ENCODE measurements at places on chromosomes 6 and 20.

GRCh38 chr6:167688123-167688522, 138.6 kb upstream of the AFDN start:
- DNase-seq = no peak

- DNase-seq = no peak
Measured at GRCh38 chr20:51497542-51498467, 44.7 kb downstream of the NFATC2 start.

- DNase-seq = no peak
Measured at GRCh38 chr6:159203304-159204005, 34.3 kb downstream of the FNDC1 start.

DNA sequence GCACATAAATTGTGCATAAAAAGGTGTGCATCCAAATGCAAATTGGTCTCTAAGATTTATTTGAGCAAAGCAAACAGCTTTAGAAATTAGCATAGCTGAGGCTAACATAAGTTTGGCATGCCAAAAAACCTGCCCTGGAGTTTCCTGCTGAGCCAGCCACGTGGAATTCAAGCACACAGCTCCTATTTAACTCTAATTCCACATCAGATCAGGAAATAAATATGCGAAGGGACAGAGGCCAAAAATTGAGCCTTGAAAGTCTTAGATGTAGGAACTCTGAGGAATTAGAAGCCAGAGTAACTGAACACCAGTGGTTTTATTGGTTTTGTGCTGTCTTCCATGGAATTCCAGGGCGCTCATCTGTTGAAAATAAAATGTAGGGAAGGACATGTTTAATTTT, 19.6 kb downstream of the SOBP start:
- no peak for DNase-seq

DNA sequence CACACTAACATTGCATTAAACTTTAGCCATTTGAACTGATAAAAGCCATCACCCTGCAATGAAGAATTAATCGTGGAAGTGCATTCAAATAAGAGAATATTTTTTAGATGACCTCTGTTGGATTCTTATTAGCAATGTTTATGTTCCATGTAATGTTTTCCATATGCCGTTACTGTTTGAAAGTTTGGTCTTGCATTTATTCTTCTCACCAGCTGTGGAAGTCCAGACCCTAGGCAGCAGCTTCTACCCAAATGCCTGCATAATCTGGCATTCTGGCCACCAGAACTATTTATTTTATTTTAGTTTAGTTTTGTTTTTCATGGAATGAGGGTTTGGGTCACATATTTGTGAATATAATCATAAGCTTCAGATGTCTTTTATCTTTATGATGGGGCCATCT, 140.4 kb downstream of the SAMD5 start:
- no peak for DNase-seq

GRCh38 chr6:146153040-146153758, 124.3 kb downstream of the GRM1 start:
- no peak for DNase-seq

DNA sequence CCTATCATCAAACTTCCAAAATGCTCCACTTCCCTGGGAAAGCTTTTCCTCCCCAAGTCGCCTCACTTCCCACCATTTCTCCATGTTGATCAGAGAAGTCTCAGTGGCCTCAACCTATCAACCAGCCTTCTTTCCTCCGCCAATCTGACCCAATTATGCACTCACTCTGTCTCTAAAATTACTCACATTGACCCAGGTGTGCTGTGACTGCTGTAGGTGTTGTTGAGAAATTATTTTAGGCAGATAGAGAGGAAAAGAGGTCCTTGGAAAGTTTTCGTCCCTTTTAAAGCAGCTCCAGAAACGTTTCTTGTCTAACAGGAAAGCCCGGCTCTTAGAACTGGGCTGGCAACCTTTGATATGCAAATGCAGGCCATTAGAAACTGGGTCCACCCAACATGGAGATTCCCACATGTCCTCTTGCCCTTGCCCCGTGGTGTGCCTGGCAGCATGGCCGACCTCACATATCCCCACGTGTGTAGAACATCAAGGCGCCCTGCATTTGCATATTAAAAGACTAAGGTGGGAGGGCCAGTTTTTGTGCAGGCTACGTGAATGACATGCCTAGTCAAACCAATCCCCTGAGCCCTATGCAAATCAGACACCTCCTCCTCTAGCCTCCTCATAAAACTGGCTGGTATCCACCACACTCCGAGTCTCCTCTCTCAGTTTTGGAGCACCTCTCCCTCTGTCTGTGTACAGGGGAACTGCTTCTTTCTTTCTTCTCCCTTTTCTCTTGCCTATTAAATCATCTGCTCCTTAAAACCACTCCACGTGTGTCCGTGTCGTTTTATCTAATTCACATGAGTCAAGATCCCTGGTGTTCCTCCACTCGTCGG, 12.9 kb downstream of the IPCEF1 start:
- DNase-seq = no peak
